ENCODE measurements at places on chromosomes 6 and 20.

DNA sequence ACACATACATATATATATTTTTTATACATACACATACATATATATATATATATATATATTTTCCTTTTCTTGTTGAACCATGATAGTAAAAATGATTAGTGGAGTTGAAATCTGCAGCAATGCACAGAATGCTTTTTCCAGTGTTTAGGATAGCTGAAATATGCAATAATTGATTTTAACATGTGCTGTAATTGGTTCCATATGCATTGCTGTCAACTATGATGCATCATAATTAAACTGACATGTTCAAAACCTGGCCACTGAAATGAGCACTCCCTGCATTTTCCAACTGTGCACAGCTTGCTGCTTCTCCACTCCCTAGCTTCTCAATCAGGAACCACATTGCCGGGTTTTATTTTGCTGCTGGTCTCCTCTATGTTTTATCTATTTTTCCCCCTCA, 358.3 kb downstream of the PAX1 start:
- no peak for DNase-seq

DNA sequence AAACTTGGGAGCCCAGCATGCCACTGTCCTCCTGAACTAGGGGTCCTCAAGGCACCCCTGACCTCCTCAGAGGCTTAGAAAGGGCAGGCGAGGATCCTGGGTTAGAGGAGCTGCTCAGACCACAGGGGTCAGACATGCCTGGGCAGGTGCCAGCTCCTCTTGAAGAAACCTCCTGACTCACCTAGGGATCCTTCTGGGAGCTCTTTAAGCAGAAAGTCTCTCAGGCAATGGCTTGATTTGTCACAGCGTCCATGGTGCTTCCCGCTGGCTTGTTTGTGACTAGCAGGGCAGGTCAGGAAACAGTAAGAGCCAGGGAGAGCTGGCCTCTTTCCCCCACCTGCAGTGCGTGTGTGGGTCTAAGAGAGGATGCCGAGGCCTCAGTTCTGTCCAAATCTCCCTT, 174.5 kb upstream of the SNX9 start:
- no peak for DNase-seq

GRCh38 chr6:47202644-47203205, 107.0 kb downstream of the TNFRSF21 start:
- no peak for DNase-seq

DNA sequence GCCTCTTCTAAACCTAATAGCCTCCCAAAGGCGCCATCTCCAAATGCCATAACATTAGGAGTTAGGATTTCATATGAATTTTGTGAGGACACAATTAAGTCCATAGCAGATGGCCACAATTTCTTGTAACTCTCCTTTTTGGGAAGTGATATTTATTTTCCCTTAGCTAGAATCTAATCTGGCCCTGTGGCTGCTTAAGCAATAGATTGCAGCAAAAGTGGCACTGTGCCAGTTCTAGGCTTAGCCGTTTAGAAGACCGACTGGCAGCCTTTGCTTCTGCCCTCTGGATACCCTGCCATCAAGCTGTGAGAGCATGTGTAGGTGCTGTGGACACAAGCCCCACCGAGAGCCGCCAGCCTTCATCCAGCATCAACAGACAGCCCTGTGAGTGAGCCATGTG, 15.9 kb upstream of the ADGB start:
- peak; percentile 89 for DNase-seq

- DNase-seq = no peak
Observed at GRCh38 chr6:4973982-4974745, 29.7 kb downstream of the RPP40 start.

DNA sequence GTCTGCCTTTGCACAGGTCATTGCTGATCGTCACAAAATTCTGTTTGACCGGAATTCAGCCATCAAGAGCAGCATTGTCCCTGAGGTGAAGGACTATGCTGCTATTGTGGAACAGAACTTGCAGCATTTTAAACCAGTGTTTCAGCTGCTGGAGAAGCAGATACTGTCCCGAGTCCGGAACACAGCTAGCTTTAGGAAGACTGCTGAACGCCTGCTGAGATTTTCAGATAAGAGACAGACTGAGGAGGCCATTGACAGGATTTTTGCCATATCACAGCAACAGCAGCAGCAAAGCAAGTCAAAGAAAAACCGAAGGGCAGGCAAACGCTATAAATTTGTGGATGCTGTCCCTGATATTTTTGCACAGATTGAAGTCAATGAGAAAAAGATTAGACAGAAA, 24.6 kb upstream of the CALHM6 start:
- no peak for DNase-seq

DNA sequence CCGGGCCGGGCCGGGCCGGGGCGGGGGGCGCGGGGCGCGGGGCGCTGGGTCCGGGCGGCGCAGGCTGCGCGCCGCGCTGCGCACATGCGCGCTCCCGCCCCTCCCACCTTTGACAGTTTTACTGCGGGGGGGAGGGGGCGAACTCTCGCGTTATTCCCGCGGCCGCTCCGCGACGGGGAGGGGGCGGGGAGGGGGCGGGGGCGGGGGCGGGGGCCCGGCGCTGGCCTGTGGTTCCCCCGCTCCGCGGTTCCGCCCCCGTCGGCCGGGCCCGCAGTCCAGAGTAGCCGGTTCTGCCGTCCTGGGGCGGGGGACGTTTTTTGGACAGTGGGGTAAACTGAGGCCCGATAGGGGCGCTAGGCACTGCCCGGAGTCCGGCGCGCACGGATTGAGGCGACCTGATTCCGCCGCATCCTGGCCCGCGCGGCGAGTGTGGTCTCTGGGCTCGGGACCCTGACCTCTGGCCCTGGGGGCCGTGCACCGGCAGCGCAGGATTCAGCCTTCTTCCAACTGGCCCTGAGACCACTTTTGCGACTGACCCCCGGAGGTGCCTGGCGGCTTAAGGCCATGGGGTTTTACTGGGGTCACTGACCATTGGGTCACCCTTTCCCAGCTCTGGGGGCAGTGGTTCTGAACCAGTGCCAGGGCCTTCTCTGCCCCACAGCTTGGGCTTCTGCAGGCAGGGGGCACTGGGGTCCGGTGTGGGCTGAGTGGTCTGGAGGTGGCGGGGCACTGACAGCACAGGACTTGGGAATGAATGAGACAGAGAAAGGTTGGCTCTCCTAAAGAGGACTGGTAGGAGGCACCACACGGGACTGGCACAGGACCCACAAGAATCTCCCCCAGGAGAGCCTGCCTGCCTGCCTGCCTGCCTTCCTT, at the start of gene ZNF512B:
Gene ZNF512B (minus strand): TSS at position 93 of the 876 bp plus-strand sequence. CDS start 1,980 bp downstream, outside the sequence.
- DNase-seq = peak; percentile 46

GRCh38 chr20:1163105-1163504, 21.7 kb downstream of the TMEM74B start:
- DNase-seq = no peak

DNA sequence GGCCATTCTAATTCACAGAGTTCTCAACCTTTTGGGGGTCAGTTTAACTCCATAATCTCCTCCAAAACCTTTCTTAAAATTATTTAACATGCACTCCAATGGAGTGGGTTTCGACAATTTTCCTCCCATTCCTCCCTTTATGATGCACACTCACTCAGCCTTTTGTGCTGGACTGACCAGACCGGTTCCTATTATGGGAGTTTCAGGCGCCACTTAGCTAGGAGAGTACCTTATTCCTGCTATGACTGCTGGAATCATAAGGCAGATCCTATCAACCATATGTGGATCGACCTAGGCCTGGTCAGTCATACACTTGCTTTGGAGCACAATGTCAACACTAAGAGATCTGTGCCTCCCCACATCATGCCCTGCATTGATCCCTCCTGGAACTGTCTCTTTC, 63.9 kb upstream of the MOCS1 start:
- no peak for DNase-seq

- DNase-seq = no peak
Observed at GRCh38 chr20:58566981-58567380, 51.8 kb upstream of the APCDD1L start.

DNA sequence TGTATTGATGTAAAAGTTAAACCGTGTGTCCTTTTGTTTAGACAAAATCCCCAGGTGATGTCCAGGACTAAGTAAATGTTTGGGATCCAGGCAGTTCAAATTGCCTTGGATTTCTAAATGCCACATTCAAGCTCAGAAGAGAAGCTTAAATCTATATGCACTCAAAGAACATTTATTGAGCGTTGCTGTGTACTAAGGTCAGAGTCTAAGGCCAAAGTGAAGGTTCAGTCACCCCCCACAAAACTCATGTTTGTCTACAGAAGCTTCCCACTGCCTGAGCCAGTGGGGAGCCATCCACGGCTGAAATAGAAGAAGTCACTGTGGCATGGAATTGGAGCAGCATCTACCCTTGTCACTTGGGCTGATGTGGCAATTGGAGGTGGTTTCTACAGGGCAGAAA, 70.7 kb upstream of the INSM1 start:
- DNase-seq = no peak

DNA sequence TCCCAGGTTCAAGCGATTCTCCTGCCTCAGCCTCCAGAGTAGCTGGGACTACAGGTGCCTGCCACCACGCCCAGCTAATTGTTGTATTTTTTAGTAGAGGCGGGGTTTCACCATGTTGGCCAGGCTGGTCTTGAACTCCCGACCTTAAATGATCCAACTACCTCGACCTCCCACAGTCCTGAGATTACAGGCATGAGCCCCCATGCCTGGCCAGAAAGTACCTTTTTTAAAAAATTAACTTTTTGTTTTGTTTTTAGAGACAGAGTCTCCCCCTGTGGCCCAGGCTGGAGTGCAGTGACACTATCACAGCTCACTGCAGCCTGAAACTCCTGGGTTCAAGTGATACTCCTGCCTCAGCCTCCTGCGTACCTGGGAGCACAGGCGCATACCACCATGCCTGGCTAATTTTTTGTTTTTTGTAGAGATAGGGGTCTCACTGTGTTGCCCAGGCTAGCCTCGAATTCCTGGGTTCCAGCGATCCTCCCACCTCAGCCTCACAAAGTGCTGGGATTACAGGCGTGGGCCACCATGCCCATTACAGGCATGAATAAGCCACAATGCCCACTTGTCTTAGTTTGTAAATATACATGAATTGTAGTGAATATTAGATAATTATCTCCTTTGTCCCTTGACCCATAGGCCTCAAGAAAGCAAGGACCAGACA, 17.4 kb upstream of the EEF1A1 start:
- no peak for DNase-seq

DNA sequence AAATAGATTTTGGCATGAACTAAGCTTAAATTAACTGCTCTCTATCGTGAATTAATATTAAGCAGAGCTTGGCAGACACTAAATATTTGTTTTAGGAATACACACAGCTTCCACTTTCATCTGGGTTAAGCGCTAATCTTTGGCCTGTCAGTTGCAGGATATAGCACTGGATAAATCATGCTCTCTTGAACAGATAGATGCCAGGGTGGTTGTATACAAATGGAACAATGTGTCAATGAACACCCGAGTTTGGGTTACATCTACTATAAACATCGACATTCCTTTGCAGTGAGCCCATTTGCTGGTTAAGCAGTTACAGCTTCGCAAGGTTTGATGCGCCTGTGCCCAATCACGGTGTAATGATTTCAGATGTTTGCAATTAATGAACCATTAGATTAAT, 338.2 kb upstream of the ZFP64 start:
- DNase-seq = no peak

DNA sequence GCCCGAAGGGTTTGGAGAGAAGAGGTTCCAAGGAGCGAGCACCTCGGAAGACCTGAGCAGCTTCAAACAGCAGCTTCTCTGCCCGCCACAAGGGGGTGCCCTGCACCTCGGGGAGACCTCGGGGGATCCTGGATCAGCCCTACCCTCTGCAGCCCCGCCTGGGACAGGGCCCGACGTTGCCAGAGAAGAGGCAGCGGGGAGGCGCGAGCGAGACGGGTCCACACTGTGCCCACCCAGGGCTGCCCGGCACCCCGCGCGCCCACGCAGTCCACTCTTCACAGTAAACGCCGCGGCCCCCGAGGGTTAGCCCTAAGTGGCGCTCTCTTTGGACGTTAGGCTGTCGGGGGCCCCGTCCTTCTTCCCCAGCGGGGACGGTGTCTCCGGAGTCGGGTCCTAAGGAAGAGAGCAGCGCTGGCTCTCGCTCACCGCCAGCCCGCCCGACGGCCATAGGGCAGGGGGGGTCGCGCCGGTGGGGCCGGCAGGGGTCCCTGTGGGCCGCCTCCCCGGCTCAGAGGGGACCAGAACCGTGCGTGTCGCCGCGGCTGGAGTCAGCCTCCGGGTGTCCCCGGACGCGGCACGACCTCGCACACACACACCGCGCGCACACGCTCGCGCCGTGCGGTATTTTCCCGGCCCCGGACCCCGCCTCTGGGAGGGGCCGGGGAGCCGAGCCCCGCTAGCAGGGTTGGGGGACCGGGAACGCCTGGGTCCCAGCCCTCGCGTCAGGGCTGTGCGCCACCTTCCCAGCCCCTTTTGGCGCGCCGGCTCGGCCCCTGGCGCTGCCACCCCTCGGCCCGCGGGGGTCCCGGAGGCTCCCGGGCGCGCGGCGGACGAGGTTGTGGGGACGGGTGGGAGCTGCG, 929 bp downstream of the CDH22 start:
- peak; percentile 66 for DNase-seq

All from CD14-positive monocyte (primary cell).